ENCODE measurements at places on chromosomes 11 and 22.

GRCh38 chr11:68979931-68980775 lies 633 bp downstream of the MRGPRD start:
- no peak for DNase-seq

DNA sequence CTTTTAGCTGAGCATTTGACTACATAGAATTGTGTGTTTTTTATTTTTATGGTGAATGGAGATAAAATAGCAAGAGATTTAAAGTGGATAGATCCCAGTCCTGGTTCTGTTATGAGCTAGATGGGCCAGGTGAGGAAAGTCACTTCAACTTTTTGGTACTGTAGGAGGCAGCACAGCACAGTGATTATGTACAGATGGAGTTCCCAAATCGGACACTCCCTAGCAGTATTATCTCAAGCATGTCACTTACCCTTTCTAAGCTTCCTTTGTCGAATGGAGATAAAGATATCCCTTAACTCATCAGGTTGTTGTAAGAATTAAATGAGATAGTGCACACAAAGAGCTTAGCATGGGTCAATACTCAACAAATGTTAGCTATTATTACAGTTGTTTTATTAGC lies 5.3 kb downstream of the EXPH5 start:
- no peak for DNase-seq

DNA sequence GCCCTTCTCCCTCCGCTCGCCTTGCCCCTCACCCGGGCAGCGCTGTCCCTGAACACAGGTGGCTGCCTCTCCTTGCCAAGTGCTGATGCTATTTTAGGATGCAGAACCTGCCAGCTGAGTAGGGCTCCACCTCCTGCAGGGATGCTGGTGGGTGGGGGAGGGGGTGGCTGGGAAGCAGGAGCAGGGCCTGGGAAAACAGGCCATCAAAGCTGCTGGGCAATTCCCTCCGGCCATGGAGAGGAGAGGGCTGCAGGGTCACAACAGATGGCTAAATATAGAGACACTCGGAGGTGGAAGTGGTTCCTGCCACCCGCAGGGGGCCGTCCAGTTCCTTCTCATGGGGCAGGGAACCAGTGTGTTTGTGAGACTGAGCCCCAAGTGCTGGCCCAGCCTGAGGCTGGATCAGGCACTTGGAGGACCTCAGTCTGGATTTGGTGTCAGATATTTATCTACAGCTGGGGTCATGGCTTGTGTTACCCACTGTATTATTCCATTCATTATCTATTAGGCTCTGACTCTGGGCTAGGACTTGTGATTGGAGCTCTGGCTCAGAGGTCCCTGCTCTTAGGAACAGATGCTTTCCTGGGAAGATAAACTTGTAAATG lies 59.6 kb downstream of the LRRC32 start:
- DNase-seq, result no peak

DNA sequence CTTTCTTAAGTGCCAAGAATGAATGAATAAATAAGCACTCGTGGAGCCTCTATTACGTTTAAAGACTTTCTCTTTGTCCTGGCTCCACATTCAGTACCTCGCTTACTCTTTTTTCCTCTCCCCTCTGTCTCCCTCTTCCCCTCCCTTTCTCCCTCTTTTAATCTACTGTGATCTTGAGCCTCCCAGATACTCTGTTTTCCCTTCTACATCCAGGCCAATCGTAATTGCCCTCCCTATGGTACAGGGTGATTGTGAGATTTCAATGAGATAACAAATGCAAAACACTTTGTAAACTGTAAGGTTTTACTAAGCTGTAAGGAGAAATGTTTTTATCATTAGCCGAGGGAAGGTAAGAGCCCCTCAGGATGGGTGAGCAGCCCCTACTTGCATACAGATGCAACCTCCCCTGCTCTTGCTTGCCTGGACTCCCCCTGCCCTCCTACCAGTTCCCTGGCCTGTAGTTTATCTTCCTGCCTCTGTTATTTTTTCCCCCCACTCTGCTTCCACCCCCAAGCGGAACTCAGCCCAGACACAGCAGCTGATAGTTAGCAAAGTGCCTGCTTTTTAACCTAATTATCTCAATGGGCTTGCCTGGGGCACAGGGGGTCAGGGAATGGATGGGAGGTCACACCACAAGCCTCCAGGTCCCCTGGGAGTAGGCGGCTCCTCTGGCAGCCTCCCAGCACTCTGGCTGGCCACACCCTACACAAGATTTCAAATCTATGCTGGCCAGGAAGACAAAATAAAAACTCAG lies 76.9 kb upstream of the CADM1 start:
- DNase-seq, result no peak

GRCh38 chr11:131773626-131774025 lies 403.2 kb downstream of the NTM start:
- no peak for DNase-seq

DNA sequence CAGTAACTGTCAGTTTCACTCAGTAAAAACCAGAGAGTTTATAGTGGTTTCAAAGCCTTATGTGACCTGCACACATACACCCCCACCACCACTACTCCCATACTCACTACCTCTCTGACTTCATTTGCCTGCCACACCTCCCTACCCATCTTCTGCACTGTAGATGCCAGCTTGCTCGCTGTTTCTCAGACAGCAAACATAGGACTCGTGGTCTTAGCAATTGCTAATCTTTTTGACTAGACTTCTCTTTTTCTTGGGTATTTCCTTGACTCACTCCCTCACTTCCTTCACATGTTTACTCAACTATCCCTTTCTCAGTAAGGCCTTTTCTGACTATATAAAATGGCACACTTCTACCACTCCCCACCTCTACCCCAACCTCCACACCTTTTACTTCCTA lies 27.8 kb downstream of the CEP295 start:
- DNase-seq, result no peak

GRCh38 chr11:118618991-118619375 lies 11.6 kb downstream of the PHLDB1 start:
- no peak for DNase-seq

DNA sequence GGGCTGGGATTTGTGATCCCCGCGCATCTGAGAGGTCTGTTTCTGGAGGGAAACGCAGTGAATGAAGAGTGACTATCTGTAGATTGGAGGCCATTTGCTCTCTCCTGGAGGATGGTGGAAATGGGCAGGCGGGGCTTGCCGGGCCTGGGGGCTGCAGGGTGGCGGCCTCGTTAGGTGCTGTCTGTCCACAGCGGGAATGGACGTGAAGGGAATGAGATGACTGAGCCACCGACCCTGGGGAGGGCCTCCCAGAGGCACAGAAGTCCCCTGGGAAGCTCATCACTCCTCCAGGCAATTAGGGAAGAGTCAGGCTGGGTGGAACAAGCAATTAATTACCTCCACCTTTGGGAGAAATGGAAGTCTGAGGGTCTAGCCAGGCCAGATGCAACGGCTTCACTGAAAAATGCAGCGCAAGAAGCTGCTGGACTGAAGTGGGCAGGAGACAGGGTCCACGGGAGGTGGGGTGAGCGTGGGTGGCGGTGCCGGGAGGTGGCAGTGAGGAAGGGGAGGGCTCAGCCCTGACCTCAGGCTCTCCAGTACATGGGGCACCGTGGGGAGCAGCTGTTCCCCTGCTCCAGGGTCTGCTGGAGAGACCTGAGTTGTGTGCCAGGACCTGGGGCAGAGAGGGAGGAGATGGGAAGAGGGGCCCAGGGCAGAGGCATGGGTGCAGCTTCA lies 524.5 kb downstream of the BRD1 start:
- no peak for DNase-seq

GRCh38 chr22:19691721-19692341 lies 22.5 kb upstream of the SEPTIN5 start:
- no peak for DNase-seq

DNA sequence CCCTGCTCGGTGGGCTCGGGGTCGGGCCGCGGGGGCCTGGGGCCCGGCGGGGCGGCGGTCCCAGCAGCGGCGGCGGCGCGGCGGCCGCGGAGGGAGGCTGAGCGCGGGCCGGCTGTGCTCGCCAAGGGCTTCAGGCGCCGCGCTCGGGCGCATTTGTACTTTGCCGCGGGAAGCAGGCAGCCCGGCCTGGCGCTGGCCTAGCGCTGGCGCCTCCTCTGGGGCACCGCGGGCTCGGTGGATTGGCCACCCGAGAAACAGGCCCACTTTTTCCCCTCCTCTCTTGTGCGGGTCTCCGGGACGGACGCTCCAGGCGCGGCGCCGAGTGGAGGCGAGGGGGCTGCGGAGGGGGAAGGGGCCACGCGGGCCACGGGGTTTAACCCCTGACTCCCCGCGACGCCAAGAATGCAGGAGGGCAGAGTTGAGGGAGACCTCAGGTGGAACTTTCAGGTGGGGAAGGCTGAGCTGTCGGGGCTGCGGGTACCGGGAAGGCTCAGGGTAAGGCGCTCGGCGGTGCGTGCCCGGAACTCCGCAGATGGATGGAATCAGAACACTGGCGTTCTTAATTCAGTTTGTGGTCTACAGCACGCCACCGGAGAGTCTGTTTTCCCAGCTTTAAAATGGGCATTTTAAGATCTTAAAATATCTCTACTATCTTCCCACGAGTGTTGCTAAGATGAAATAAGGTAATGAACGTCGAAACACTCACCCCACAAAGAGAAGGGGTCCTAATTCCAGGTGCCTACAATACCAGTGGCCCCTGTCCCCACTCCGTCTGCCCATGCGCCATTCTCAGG lies at the start of gene CHRDL2:
TSS of gene CHRDL2 (minus strand) at position 126 of the 794 bp plus-strand sequence. CDS start 538 bp downstream, outside the sequence.
- no peak for DNase-seq

DNA sequence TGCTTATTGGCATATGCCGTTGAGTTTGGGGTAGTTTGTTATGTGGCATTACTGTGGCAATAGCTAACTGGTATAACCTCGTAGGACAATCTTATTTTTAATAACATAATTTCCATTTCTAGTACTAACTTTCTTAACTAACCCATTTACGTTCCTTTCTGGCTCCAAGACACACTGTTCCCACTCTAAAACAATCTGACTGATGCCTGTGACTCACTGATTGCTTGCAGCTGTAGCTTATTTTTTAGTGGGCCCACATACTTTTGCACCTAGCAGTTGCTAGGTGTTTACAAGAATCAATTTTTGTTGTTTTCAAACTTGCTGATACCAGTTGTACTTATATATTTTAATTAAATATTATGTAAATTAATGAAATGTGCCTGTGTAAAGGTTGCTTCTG lies 52.2 kb downstream of the FAT3 start:
- DNase-seq, result no peak

DNA sequence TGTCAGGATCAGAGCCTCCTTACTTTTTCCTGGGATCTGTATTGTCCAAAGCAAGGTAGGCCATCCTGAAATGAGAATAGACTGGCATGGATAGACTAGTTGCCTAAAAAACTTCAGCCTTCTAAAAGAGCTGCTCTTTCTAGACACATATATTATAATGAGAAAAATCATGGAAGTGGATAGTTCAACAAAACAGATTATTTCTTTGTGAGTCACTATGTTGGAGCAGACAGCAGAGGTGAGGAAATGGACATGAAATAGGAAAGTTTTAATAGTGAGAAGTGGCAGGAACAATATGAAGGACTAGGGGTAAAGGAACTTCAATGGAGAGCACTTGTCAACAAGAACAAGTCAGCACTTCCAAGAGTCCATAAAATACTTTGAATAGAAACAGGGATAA lies 101.9 kb upstream of the ANO3 start:
- no peak for DNase-seq

DNA sequence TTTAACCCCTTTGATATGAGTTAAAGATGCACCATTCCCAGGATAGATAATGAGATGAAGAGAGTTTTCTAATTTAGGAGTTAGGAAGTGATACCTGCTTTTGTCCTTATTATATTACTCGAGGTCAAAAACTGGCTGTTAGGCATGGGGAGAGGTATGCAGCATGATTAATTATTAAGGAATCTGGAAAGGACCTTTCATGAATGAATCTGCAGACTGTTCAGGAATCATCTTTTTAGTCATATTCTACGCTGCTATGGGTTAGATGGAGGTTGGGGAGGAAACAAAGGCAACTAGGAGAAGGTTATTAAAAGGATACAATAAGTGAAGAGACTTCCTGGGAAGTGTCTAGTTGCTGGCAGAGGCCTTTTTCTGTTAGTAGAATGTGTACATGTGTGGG lies 492.4 kb upstream of the CCDC90B start:
- no peak for DNase-seq

All from stimulated activated CD8-positive, alpha-beta memory T cell treated with anti-CD3 and anti-CD28 coated beads, Interleukin-4, amount 100 ng/mL, for 24 hours (primary cell).